Immature natural killer cell (primary cell): ENCODE measurements at places on chromosomes 1 and 21. TPM values are rescaled to one million over a fixed set of nuclear protein-coding genes. Genes with fewer than 3 reads are reported as not detected.

DNA sequence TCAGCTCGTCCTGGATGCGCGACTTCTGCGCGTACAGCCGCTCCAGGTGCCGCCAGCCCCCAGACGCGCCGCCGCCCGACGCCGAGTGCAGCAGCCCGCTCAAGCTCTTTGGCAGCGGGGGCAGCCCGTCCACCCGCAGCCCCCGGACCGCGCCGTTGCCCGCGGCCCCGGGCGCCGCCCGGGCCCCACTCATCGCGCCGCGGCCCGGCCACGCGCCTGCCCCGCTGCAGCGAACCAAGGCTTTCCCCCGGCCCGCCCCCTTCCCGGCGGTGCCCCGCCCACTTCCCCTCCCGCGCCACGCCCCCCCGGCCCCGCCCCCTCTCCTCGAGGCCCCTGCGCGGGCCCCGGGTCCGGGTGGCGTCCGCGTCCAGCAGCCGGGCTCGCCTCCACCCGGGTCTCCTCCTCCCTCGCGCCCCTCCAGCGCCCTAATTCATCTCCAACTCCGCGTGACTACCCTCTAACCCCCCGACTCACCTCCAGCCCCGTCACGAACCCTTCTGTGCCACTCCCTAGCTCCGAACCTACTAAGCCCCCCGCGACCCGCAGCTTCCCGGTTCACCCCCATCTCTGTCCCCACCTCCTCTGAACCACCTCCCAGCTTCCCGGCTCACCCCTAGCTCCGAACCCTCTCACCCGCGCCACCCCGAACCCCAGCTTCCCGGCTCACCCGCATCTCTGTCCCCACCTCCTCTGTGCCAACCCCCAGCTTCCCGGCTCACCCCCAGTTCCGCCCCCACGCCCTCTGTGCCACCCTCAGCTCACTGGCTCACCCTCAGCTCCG lies at the start of gene FAM89A:
TSS of gene FAM89A (minus strand) at position 236 of the 781 bp plus-strand sequence. CDS start at position 193, 43 bp downstream.
- H3K4me3 ChIP-seq: peak within 1 kb of the TSS; percentile 80
- H3K27me3 ChIP-seq: peaks cover 2% of the 10 kb centered on the region
- no peak within 1 kb of the TSS for H3K27ac ChIP-seq
- peak; percentile 67 for DNase-seq
- peaks cover 23% of the 10 kb centered on the region for H3K4me1 ChIP-seq

DNA sequence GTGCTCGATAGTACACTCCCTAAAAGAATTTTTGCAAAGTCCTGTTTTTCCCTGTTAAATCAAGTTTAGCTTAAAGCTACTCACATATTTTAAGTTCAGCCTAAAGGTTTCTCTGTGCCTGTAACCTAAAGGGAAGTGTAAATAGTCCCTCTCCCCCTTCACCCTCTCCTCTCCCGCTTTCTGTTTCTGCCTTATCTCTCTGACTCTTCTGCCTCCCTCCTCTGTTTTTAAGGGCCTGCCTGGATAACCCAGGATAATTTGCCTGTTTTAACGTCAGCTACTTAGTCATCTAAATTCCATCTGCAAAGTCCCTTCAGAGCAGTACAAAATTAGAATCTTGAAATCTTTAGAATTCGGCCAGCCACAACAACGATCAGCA lies 92.6 kb downstream of the NID1 start:
- H3K36me3 ChIP-seq: no peaks in the 10 kb centered on the region
- no peak for DNase-seq
- peak overlapping the region; percentile 57 for H3K4me3 ChIP-seq
- peak overlapping the region; percentile 50 for H3K27ac ChIP-seq
- peaks cover 15% of the 10 kb centered on the region for H3K4me1 ChIP-seq

DNA sequence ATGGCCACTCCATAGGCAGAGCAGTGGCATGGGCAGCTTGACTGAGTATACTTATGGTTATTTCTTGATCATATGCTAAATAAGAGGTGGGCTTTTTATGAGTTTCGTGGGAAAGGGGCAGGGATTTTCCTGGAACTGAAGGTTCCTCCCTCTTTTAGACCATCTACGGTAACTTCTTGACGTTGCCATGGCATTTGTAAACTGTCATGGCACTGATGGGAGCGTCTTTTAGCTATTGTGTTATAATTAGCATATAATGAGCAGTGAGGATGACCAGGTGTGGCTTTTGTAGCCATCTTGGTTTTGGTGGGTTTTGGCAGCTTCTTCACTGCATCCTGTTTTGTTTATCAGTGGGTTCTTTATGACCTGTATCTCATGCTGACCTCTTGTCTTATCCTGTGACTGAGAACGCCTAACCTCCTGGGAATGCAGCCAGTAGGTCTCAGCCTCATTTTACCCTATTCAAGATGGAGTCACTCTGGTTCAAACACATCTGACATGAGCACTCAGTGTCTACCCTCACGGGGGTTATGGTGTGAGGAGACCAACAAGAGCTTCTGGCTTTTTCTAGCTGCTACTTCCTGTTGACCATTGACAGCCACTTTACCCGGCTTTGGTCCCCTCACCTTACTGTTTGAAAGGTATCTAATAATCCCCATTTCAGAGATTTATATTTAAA lies 71.7 kb downstream of the GALNT2 start:
- peak overlapping the region; percentile 33 for H3K4me3 ChIP-seq

The SYNC gene
- polyA plus RNA-seq: not detected

The MRPL9 gene
- polyA plus RNA-seq: 128 TPM

The FCRLB gene
- 10.6 TPM for polyA plus RNA-seq
